ENCODE measurements at places on chromosomes 6 and 20. TPM values are rescaled to one million over a fixed set of nuclear protein-coding genes. Genes with fewer than 3 reads are reported as not detected.

The LY6G5C gene
- 1.6 TPM for total RNA-seq

The KIF13A gene
- 31.5 TPM for total RNA-seq

DNA sequence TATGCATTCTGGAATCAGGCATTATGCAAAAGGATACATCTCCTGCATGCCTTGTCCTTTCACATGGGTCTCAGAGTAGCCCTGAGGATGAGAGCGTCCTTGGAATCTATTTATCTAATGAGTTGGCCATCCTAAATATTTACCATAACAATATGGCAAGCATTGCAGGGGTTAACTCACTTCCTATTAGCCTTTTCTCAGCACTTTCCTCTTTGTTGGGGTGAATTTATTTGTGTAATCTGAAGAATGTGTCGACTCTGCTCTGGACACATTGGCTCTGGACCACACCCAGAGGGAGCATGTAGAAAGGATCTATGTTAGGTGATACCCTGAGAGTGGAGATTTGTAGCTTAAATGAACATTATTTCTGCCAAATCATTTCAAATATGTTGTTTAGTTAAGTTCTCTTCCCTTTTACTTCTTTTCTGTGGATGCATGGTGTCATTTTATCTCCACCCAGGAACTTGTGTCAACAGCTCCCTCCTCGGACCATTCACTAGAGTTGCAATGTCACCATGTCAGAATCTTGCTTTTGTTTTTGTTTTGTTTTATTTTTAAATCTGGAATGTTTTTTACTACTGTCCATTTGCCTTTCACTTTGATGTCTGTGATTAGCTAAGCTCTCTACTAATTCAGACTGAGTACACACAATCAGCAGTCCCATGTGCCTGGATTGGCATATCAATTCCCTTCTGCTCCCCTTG, 757.0 kb upstream of the MMS22L start:
- no peaks in the 10 kb centered on the region for H3K4me1 ChIP-seq
- peaks cover 3% of the 10 kb centered on the region for H3K27me3 ChIP-seq
- H3K4me3 ChIP-seq: no peak overlapping the region
- H3K27ac ChIP-seq: no peak overlapping the region

GRCh38 chr20:42063141-42063540, 445.0 kb upstream of the CHD6 start:
- no peak overlapping the region for H3K27ac ChIP-seq
- no peak for DNase-seq
- no peaks in the 10 kb centered on the region for H3K4me1 ChIP-seq

- DNase-seq: no peak
- H3K27me3 ChIP-seq: no peaks in the 10 kb centered on the region
- H3K4me1 ChIP-seq: no peaks in the 10 kb centered on the region
Measured at GRCh38 chr6:13094781-13095425, 233.4 kb downstream of the TBC1D7 start.

- peaks cover 12% of the 10 kb centered on the region for H3K27me3 ChIP-seq
- no peaks in the 10 kb centered on the region for H3K36me3 ChIP-seq
- no peak overlapping the region for H3K4me3 ChIP-seq
- no peaks in the 10 kb centered on the region for H3K4me1 ChIP-seq
- no peak overlapping the region for H3K27ac ChIP-seq
Measured at GRCh38 chr20:9507544-9508239, 6.7 kb upstream of the LAMP5 start.

GRCh38 chr20:9359561-9360308, 154.7 kb upstream of the LAMP5 start:
- no peak overlapping the region for H3K27ac ChIP-seq
- DNase-seq: no peak
- no peaks in the 10 kb centered on the region for H3K27me3 ChIP-seq
- no peak overlapping the region for H3K4me3 ChIP-seq

The SAMD10 gene
- 0.47 TPM for total RNA-seq

DNA sequence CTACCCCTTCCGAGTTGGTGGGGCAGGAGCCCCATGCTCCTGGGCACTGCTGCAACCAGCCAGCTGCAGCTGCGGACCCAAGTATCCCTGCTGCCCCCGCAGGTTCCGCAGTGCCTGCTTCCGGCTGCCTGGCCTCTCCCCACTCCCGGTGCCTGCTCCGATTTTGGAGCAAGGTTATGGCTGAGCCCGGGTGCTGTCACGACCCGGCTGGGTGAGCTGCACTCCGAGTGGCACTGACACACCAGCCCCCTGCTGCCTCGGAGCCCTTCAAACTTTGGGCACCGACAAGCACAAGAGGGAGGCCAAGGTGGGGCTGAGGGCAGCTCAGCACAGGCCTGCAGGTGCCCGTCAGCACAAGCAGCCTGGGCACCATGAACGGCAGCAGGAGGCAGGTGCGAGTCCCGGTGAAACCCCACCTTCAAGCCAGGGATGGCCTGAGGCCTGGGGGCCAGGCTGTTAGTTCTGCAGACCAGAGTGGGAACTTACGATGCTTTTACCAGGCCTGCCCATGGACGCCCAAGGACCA, 25.9 kb upstream of the HACE1 start:
- no peak overlapping the region for H3K4me3 ChIP-seq
- DNase-seq: no peak
- no peaks in the 10 kb centered on the region for H3K27me3 ChIP-seq
- H3K27ac ChIP-seq: no peak overlapping the region

DNA sequence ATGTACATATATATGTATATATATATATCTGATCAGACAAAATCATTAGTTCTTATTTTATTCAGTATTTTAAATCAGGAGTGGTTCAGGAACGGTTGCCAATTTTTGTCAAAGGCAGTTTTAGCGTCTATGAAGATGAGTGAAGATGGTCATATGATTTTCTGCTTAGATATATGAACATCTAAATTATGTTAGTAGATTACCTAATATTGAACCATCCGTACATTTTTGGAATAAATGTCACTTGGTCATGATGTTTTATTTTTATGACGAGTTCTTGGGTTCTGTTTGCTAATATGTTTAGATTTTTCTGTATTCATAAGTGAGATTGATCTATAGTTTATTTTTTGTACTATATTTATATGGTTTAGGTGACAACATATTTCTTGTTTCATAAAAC, 3.3 kb downstream of the TMEM244 start:
- H3K36me3 ChIP-seq: no peaks in the 10 kb centered on the region
- H3K27ac ChIP-seq: no peak overlapping the region
- no peak for DNase-seq
- H3K4me1 ChIP-seq: peaks cover 52% of the 10 kb centered on the region
- H3K4me3 ChIP-seq: no peak overlapping the region
- no peaks in the 10 kb centered on the region for H3K27me3 ChIP-seq

DNA sequence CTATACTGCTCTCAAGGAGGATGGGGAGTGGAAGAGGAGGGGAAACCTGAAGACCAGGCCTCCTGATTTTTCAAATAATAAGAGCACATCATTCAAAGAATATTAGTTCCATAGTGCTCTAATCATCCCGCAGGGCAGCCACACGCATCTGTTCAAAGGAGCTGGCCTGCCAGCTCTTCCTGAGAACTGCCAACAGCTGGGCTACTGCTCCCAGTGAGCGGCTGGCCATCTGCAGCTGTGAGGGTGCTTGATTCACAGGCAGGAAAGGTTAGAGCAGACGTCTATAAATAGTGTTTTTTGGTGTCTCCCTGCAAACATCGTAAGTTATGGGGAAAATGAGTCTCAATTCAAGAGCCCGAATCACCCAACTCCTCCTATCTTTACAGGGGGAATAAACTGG, 17.3 kb downstream of the NSFL1C start:
- no peak for DNase-seq
- H3K27ac ChIP-seq: no peak overlapping the region
- H3K27me3 ChIP-seq: no peaks in the 10 kb centered on the region
- no peak overlapping the region for H3K4me3 ChIP-seq
- peaks cover 98% of the 10 kb centered on the region for H3K36me3 ChIP-seq

DNA sequence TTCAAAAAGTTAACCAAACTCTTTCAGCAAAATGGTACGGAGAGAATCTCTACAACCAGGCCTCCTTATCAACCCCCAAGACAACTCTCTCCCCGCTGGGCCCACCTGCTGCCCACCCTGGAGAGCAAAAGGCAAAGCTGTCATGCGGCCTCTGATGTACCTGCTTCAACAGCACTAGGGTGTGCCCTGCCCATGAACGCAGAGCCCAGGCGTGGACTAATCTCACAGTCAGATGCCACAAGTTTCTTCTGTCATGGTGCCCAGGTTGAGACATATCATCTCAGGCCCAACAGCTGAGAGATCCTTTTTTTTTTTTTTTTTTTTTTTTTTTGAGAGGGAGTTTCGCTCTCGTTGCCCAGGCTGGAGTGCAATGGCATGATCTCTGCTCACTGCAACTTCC, 26.3 kb downstream of the SLC2A4RG start:
- no peak for DNase-seq
- H3K4me1 ChIP-seq: no peaks in the 10 kb centered on the region
- H3K4me3 ChIP-seq: no peak overlapping the region
- no peaks in the 10 kb centered on the region for H3K27me3 ChIP-seq
- H3K36me3 ChIP-seq: no peaks in the 10 kb centered on the region

The NMBR gene
- not detected for total RNA-seq

The DCDC2 gene
- not detected for total RNA-seq

GRCh38 chr20:2603816-2604505, 48.5 kb upstream of the NOP56 start:
- peaks cover 6% of the 10 kb centered on the region for H3K4me1 ChIP-seq
- H3K27ac ChIP-seq: no peak overlapping the region
- no peaks in the 10 kb centered on the region for H3K27me3 ChIP-seq
- H3K4me3 ChIP-seq: no peak overlapping the region

DNA sequence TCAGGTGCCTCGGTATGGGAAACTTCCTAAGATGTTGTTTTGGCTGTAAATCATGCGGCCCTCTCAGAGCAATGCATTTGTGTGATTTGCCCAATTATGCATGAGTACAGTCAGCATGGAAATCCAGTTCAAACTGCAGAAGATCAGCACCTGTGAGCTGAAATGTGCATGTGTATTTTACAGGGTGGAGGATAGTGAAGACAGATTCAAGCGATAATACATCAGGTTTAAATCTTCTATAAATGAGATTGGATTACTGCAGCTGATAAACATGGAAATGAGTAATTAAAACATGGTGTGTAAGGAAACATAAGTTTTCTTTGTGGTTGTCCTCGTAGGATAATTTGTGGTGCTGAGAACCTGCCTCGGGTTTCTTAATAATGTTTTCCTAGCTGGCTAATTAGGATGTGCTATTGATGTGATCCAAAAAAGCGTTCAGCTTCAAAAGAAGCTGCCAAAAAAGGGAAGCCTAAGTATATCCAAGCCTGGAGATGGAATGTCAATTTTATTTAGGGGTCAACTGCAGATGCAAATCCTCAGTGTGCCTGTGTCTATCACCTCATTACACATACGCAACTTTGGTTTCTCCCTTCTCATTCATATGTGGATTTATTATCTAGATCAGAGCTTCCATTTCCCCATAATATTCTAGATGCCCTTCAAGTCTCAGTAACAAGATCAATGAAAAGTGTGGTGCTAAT, 117.1 kb upstream of the CCDC28A start:
- no peak overlapping the region for H3K4me3 ChIP-seq
- no peak for DNase-seq
- H3K36me3 ChIP-seq: no peaks in the 10 kb centered on the region
- H3K27me3 ChIP-seq: no peaks in the 10 kb centered on the region

- H3K4me1 ChIP-seq: no peaks in the 10 kb centered on the region
- H3K4me3 ChIP-seq: no peak overlapping the region
- no peak for DNase-seq
- H3K27me3 ChIP-seq: no peaks in the 10 kb centered on the region
- no peaks in the 10 kb centered on the region for H3K36me3 ChIP-seq
Measured at GRCh38 chr6:51108563-51109234, 290.0 kb downstream of the TFAP2B start.

DNA sequence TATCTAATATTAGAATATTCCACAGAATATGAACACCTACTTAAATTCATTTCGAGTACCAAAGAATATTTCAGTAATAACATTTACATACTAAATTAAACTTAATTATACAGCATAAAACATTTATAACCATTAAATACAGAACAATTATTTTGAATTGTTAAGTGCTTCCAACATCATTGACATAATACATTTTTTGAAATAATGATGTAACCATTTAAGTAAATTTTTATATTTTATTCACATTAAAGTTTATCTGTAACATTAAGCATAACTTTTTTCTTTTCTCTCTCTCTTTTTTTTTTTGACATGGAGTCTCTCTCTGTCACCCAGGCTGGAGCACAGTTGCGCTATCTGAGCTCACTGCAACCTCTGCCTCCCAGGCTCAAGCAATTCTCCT, 44.5 kb downstream of the FUT9 start:
- H3K4me1 ChIP-seq: peaks cover 9% of the 10 kb centered on the region
- no peak overlapping the region for H3K4me3 ChIP-seq
- no peaks in the 10 kb centered on the region for H3K27me3 ChIP-seq
- no peaks in the 10 kb centered on the region for H3K36me3 ChIP-seq
